ENCODE measurements at places on chromosomes 3 and 15.

DNA sequence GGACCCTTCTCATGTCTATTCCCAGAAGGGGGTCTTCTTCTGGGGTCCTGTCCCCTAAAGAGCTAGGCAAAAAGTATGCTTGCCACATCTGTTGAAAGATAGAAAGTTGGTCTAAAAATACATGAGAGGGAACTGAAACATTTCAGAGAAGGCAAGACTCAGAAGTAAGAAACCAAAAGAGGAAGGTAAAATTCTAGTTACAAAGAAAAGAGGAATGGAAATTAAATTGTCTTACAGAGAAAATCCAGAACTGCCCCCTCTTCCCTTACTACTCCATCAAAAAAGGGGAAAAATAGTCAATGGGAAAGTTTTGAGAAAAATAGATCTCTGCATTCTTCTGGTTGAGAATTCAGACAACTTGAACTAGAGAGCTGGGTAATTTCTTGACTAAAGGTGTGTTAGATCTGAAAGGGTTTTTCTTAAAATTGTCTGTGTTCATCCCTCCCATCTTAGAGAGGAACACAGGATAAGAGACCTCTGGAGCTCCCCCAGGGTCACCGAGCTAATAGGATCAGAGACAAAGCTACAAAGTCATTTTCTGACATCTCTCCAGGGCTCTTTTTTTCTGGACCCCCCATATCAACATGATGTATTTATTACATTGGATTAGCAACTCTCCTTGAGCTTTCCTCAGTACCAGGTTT, 32.3 kb upstream of the CCR2 start:
- no peak for DNase-seq

- DNase-seq = peak; percentile 65
These were observed at the start of gene TM4SF1 for GRCh38 chr3:149377408-149378364. Gene TM4SF1, minus strand, starts transcription at chr3:149377649. Its CDS starts 102 bp downstream, at chr3:149377547.

GRCh38 chr3:150300852-150301517, 107.1 kb upstream of the TSC22D2 start:
- no peak for DNase-seq

- no peak for DNase-seq
These were observed 7.0 kb downstream of the B2M start for GRCh38 chr15:44718180-44718926.

- DNase-seq = peak; percentile 58
These were observed 182.4 kb downstream of the ANXA2 start for GRCh38 chr15:60215225-60215963.

GRCh38 chr15:37246065-37246464, 145.7 kb upstream of the MEIS2 start:
- DNase-seq = no peak

- DNase-seq = no peak
These were observed 18.2 kb upstream of the ITGA11 start for GRCh38 chr15:68450192-68450591.

GRCh38 chr3:72223116-72223515, 438.2 kb upstream of the PROK2 start:
- no peak for DNase-seq

GRCh38 chr15:74616366-74616939, 817 bp downstream of the CLK3 start:
- DNase-seq = no peak
